ENCODE measurements at places on chromosomes 7 and 10.

GRCh38 chr10:323651-324293, 188.5 kb downstream of the ZMYND11 start:
- peak; percentile 82 for DNase-seq

- peak; percentile 95 for DNase-seq
Observed at GRCh38 chr7:23680414-23681405, 711 bp downstream of the FAM221A start.

DNA sequence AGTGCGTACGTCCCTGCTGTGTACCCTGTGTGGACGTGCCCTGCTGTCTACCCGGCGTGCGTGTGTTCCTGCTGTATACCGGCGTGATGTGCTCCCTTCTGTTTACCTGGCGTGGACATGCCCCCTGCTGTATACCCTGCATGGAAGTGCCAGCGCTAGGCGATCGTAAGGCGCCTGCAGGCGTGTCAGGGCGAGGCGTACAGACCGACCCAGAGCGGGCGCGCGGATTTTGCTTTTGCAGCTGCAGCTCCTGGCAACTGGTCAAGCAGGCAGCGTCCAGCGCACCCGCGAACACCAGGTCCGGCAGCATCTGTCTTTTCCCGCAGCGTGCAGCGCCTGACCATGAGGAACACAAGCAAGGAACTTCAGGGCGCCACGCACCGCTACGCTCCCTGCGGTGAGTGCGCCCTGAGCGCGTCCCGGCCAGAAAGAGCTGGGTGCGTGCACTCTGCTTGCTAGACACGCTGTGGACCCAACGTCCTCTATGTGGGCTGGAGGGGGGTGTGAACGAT, 680 bp downstream of the C7orf57 start:
- DNase-seq = peak; percentile 11

GRCh38 chr10:13062803-13063202, 37.2 kb upstream of the OPTN start:
- DNase-seq = no peak

DNA sequence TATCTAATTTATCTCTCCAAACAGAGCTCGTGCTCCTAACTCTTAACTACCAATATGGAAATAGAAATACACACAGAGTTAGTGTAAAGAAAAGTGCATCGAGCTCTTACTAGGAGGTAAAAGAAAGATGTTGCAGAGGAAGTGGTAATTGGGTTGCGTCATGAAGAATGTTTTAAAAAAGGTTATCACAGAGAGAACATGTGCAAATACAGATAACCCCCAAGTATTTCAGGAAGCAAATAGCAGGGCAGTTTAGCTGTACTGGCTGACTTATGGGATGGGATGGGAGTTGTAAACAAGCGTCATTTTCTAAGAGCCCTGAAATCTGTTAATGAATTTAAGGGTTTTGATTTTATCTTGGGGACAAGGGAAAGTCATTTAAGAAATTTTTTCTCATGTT, 153.9 kb downstream of the AGMO start:
- no peak for DNase-seq

DNA sequence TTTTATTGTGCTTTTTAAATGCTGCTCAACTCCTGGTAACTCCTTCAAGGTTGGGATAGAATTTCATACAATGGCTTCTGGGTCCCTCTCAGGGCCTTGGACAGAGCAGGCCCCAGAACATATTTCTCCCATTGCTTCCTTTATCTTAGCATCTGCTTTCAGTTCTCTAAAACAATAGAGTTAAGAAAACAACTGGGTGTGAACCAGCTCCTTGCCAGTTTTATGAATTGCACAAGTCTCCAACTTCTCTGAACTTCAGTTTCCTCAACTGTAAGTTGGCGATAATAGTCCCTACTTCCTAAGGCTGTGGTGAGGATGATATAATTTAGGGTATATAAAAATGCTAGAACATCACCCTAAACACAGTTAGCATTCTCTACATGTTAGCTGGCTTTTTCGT, 77.0 kb upstream of the INHBA start:
- DNase-seq = no peak

GRCh38 chr7:36360244-36360643, 29.4 kb upstream of the ANLN start:
- DNase-seq = no peak

- DNase-seq = no peak
Observed at GRCh38 chr10:104666106-104666505, 25.0 kb downstream of the SORCS3 start.

DNA sequence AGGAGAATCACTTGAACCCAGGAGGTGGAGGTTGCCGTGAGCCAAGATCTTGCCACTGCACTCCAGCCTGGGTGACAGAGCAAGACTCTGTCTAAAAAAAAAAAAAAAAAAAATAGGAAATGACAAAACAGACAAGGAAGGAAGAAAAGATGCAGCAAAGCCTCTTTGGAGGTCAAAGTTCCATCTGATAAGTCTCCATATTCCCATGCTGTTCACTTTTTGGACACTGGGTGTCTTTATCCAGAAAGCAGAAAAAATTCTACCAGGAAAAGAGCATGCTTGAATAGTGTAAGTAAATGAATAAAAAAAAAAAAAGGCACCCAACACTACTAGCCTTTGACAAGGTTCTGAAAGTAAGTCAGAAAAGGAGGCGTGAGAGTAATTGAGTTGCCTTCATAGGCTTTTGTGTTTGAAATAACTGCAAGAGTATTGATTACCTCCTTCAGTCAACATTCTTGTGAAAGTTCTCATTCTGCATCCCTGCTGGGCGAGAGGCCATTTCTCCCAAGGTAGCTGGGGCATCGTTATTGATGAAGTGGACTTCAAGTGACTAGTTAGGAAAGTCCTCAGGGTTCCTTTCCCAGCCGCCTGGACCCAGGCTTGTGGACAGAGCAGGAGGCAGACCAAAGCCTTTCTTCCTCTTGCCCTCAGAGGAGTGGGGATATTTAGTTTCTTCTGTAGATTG, 133.3 kb upstream of the KIF5B start:
- peak; percentile 78 for DNase-seq

GRCh38 chr10:102455893-102456471, 4.6 kb upstream of the C10orf95 start:
- no peak for DNase-seq

DNA sequence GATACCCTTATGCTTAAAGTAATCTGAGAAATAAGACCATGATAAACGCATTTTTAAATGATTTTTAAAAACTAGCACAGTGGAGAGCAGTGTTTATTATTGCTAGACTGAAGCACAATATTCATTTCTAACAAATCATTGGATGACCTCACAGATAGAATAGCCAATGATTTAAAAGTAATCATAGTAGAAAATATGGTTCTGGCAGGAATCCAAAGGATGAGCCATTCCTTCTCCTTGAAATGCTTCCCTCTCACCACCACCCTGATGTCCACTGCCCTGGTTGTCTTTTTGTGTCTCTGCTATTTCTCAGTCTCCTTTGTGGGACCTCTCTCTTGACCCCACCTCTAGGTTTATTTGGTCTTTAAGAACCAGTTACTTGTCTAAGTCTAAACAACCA, 64.9 kb downstream of the PRKG1 start:
- no peak for DNase-seq

DNA sequence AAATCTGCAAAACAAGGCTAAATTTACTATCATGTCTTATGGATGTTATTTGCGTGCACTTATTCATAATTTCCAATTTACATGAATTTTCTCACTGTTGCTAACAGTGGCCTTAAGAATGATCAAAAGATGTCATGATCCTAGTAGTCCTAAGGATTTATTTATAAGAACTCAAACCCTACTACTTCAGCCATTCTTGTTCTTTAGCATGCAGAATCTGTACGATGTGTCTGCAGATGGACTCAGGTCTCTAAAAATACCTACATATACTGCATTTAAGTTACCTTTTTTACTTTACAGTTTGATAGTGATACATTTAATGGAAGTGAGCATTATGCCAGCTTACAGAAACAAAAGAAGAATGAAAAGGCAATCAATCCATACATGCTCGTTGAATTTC, 91.2 kb downstream of the ZNF277 start:
- no peak for DNase-seq

GRCh38 chr7:55351263-55351662, 13.9 kb upstream of the LANCL2 start:
- DNase-seq = no peak

DNA sequence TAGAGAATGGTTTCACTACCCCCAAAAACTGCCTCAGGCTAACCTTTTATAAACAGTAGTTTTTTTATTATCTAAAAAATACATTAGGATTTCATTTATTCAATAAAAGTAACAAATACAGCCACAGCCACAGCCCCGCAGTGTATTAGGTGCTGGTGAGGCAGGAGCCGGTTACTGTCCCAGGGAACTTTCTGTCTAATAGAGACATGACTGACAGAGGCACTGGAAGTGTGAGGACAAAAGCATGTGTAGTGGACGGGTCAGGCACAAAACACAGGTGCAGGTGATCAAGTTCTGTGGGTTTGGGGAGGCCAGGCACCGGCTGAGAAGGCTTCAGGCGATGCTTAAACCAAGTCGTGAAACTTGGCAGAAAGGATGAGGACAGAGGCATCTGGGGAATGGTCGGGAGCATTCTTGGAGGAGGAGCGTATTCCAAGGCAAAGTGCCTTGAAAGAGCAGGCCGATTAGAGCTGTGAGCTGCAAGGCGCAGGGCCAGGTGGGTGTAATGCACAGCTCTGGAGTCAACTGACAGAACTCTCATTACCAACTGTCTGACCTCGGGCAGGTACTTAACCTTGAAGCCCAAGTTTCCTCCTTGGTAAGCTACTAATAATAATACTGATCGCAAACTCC, 138.2 kb downstream of the USP6NL start:
- DNase-seq = no peak

GRCh38 chr7:80609751-80610150, 28.7 kb upstream of the CD36 start:
- no peak for DNase-seq

DNA sequence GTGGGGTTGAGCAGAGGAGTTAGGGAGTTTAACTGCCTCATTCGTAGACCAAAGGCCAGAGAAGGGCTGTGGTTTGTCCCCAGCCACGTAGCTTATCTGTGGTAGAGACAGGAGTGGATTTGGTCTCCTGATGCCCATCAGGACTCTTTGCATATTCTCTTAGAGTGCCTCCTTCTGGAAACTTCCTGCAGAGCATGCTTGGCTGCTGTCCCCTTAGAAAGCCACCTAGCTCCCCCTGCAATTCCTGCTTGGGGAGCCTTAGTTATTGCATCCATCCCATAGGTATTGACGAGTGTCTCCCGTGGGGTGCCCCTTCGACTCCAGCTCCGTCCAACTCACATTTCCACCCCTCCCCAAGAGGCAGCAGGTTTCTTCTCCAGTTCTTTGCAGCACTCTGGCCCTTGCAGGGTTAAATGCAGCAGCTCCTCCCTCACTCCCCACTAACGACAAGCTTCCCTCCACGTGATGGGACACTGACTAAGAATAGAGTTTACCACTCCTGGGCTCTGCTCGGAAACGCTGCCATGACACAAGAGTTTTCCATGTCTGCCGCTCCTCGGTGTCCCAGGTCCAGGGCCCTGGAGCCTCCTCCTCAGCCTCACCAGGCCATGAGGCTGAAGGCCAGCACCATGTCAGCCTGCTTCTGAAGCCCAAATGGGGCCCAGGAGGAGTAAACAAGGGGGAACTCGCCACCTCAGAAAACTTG, 147.8 kb upstream of the UNC5B start:
- DNase-seq = no peak

DNA sequence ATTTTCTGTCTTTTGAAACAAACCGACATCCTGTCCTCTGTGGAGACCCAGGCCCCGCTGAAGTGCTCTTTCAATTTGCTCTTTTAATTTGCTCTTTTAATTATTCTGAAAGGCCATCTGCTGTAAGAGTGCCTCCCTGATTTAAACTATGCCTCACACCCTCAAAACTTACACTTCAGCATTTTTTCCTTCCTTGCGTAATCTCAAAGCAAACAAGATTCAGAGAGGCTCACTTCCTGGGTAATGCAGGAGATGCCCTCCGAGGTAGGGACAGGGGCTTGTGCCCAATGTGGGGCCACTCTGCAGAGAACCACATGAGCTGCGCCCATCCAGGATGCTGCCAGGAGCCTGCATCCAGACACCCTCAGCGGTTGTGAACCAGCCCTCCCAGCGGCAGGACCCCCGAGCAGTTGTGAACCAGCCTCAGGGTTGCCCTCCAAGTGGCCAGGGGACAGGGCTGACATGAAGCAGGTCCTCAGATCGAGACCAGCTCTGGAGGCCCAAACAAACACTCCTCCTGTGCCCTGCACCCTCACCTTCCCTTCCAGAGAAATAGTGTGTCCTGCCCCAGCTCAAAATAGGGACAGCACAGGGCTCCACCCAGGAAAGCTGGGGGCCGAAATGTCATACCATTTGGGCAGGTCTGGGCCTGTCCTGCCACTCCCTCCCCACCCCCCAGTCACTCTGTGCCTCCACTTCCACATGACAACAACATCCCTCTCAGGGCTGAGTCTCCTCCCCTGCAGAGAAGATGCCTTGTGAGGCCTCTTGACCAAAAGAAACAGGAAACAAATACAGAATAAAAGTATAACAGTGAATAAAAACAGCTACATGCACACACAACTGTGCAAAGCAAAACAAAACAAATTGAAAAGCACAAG, 190.4 kb downstream of the PTPRN2 start:
- no peak for DNase-seq

GRCh38 chr7:38373155-38373554, 99.7 kb upstream of the TARP start:
- DNase-seq = no peak

- no peak for DNase-seq
Observed at GRCh38 chr10:132764108-132764507, 21.8 kb downstream of the NKX6-2 start.

- DNase-seq = no peak
Observed at GRCh38 chr10:31399631-31400030, 80.6 kb downstream of the ZEB1 start.

- no peak for DNase-seq
Observed at GRCh38 chr10:47104151-47104605, 192.9 kb downstream of the PTPN20 start.

DNA sequence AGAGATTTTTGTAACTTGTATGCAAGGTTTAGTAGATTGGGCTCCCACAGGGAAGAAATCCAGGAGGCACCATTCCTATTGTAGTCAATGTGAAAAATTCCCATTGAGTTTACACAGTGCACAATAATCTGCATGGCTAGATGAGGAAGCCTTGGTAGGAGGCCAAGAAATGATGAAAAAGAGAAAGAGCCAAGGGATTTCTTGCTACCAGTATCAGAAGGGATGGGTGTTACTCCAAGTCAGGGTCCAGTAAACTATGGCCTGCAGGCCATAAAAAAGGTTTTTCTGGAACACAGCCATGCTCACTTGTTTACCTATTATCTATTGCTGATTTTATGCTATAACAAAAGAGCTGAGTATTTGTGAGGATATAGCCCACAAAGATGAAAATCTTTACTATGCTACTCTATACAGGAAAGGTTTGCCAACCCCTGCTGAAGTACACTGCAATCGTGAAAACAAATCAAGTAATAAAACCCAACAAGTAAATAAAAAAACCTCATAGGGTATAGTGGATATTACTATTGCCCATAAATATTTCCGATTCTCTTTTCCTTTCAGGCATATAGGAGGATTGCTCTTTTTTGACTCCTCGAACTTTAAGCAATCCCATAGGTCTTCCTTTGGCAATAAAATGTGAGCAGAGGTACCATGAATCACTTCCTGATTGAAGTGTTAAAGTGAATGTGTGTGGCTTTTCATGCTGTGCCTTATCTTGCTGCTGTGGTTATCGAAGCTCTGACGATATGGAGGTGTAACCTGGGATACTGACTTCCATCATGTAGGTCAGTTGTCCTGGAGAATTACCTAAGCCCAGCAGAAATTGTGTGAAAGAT, 256.3 kb upstream of the MAGI2 start:
- peak; percentile 54 for DNase-seq
